Esophagus squamous epithelium (tissue), 5 donors: ENCODE measurements at places on chromosomes 7 and 10. TPM values are rescaled to one million over a fixed set of nuclear protein-coding genes. Genes with fewer than 3 reads are reported as not detected.

- no peak overlapping the region for H3K27ac ChIP-seq
- no peaks in the 10 kb centered on the region for H3K27me3 ChIP-seq
- DNase-seq, result no peak
- H3K4me1 ChIP-seq, result no peaks in the 10 kb centered on the region
These were observed 766.4 kb downstream of the GRID1 start for GRCh38 chr10:85600026-85600743.

- H3K4me3 ChIP-seq, result no peak overlapping the region
- H3K27me3 ChIP-seq, result no peaks in the 10 kb centered on the region
- DNase-seq, result no peak
- peaks cover 32% of the 10 kb centered on the region for H3K4me1 ChIP-seq
These were observed 54.8 kb downstream of the BAMBI start for GRCh38 chr10:28732091-28732490.

- H3K4me1 ChIP-seq, result peaks cover 15% of the 10 kb centered on the region
- H3K4me3 ChIP-seq, result no peak overlapping the region
- no peaks in the 10 kb centered on the region for H3K27me3 ChIP-seq
- no peaks in the 10 kb centered on the region for H3K36me3 ChIP-seq
- H3K27ac ChIP-seq, result no peak overlapping the region
These were observed 211.3 kb downstream of the CXCL12 start for GRCh38 chr10:44173608-44173894.

DNA sequence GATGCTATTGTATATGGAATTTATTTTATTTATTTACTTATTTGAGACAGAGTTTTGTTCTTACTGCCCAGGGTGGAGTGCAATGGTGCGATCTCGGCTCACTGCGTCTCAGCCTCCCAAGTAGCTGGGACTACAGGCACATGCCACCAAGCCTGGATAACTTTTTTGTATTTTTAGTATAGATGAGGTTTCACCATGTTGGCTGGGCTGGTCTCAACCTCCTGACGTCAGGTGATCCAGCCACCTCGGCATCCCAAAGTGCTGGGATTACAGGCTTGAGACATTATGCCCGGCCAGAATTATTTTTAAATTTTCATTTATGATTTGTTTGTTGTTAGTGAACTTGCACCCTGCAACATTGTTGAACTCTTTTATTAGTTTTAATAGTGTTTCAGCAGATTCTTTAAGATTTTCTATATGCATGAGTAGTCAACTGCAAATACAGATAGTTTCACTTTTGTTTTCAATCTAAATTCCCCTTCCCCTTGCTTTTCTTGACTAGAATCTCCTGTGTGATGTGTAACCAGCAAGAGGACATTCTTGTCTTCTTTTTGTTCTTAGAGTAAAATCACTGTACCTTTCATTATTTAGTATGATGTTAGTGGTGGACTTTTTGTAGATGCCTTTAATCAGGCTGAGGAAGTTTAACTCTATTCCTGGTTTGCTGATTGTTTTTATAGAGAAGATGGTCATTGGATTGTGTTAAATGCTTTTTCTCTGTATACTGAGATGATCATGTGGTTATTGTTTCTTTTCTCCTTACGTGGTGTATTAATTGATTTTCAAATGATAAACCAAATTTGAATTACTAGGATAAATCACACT lies 27.8 kb downstream of the ZNF33A start:
- H3K36me3 ChIP-seq, result no peaks in the 10 kb centered on the region
- no peaks in the 10 kb centered on the region for H3K27me3 ChIP-seq
- no peaks in the 10 kb centered on the region for H3K4me1 ChIP-seq
- no peak overlapping the region for H3K27ac ChIP-seq
- no peak for DNase-seq

The CAV2 gene
- 31.8 TPM for total RNA-seq

The SVIL gene
- 195 TPM for total RNA-seq

The ASB4 gene
- 0.19 TPM for total RNA-seq

The AKR1C4 gene
- total RNA-seq, result not detected

The TSPAN15 gene
- 18.0 TPM for total RNA-seq

The LRWD1 gene
- 5.8 TPM for total RNA-seq
